ENCODE measurements at places on chromosomes 3 and 15. TPM values are rescaled to one million over a fixed set of nuclear protein-coding genes. Genes with fewer than 3 reads are reported as not detected.

Gene CACNA2D2
- 0.22 TPM for total RNA-seq

Gene TEX55
- total RNA-seq = not detected

DNA sequence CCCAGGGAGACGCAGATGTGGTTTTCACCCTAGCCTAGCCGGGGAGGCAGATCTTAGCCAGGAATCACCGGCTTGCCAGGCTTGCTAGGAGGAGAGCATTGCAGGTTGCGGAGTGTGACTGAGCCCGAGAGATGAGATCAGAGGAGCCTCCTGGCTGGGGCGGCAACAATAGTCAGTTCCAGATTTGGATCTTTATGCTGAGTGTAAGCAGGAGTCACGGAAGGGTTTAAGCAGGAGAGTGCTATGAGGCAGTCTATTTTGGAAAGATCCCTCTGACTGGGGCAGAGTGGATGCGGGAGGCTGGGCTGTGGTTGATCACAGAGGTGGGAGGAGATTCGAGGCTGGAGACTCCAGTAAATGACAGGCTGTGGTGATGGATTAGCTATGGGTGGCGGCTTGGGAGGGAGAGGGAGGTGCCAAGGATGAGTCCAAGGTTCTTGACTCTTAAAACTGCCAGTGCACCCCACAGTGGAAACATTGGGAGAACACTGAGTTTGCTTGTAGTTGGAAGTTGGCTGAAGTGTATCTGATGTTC is 10.4 kb upstream of the BAHD1 start:
- DNase-seq = peak; percentile 76

GRCh38 chr3:126994661-126995245 is 11.8 kb downstream of the PLXNA1 start:
- DNase-seq = no peak

Gene AP3B2
- 0.29 TPM for total RNA-seq

GRCh38 chr15:26772154-26773066 is at the start of gene GABRB3:
Gene GABRB3 (minus strand): TSS chr15:26773066.
- no peak for DNase-seq

DNA sequence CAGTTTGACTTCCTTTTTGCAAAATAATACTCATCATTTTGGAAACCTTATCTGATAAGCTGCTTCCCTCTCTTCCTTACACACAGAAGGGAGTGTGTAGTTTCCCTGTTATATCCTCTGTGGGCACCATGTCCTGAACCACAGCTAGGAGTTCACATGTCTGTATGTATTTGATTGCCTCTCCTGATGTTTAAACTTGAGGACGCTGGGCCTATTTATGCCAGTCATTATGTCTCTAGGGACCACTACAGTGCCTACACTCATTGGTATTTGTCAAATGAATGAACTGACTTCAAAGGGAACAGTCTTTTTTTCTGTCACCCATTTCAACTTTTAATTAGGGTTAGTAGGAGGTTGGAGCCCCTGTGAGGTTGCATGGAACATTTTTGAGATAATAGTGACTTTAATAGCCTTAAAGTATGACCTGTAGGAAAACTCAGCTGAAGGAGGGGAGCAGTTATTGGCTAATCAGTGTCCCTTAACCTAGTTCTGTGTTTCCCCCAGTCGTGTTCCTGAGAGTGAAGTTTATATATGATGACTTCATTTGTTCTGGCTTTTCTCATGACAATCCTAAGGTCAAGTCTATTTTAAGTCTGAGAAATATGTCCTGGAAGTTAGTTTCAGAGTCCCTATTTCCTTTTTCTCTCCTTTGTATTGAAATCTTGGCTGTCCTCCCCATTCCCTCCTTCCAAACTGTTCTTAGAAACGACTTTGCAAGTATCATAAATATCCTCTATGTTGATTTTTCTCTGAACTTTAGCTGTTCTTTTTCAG is 28.9 kb downstream of the PDE8A start:
- peak; percentile 48 for DNase-seq

- DNase-seq = no peak
These were observed 508.2 kb upstream of the SUCLG2 start for GRCh38 chr3:68162644-68163043.

GRCh38 chr15:78343276-78344060 is 3.3 kb downstream of the CRABP1 start:
- DNase-seq = no peak

GRCh38 chr3:142910280-142910679 is 21.4 kb upstream of the PCOLCE2 start:
- no peak for DNase-seq

Gene MAN2C1
- total RNA-seq = 32.6 TPM

- no peak for DNase-seq
These were observed 8.2 kb upstream of the ANKRD63 start for GRCh38 chr15:40290918-40291574.

GRCh38 chr15:39409876-39410530 is 170.9 kb upstream of the THBS1 start:
- DNase-seq = no peak

- DNase-seq = peak; percentile 6
These were observed 1.0 kb upstream of the ARIH1 start for GRCh38 chr15:72472992-72473610.

GRCh38 chr15:74405823-74406222 is 27.9 kb downstream of the SEMA7A start:
- no peak for DNase-seq

DNA sequence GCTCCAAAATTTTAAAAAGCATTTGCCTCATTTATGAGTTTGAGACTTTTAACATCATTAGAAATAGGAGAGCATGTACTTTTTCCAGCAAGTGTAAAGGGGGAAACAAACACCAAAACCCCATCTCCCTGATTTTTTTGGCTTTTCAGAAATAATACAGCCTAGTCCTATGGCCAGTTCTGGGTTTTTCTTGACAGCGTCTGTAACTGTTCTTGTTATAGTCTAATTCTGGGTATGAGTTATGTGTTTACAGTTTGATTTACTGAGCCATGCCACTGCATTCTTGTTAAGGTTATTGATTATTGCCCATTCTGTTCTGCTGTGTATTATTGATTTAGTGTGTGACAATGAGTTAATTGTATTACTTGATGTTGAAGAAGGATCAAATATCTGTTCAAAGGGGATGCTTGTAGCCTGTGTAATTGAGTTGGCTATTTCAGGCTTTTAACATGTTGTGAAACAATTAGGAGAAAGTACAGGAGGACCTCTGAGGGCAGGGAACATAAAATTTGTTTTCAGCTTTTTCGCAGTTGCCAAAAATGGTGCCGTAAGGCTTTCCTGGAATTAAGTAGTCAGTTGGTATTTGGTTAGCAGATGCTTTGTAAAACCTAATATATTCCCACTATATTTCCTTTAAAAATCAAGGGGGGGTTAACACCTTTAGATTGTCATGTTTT is 46.1 kb downstream of the MBNL1 start:
- no peak for DNase-seq

DNA sequence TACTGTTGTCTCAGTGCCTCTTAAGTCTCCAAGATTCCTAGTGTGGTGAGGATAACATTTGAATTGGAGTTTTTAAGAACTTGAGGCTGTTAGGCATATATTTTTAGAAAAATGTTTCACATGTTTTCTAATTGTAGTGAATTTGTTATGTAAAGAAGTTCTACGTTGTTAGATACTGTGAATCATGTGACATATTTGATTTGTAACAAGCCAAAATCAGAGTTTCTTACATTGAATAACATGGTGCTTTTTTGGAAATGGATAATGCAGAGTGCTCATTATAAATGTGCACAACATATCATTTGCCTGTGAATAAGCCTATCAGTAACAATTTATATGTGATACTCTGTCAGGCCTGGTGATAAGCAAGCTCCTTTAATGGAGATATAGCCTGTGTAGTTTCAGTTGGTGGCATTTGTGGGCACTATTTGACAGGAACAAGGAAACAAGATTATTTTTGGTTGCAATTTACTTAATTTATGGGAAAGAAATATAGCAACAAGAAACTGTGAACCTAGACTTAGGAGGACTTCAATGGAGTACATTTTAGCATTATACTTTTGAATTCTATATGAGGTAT is 328.8 kb downstream of the ARPP21 start:
- no peak for DNase-seq

DNA sequence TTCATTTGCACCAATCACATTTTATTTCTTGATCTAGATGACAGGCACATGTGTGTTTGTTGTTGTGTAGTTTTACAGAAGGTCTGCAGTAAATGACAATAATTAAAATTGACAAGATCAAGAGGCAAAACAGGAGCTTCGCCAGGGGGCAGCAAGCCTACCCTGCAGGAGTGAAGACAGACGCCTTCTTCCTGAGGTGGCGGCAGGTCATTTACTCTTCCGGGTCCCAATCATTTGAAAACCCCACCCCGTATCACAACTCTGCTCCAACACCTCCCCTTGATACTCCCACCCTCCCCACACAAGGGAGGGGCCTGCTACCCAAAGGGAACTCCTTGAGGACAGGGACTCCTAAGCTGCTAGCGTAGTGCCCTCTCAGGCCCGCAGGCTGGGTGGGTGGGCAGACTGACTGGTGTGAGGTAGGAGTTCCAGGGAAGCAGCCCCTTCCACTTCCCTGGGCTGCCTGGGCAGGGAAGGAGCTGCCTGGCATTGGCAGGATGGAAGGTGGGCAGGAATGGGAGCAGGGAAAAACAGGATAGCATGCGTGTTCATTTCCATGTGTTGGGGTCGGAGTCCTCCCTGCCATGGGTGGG is 13.1 kb downstream of the CHDH start:
- DNase-seq = no peak

DNA sequence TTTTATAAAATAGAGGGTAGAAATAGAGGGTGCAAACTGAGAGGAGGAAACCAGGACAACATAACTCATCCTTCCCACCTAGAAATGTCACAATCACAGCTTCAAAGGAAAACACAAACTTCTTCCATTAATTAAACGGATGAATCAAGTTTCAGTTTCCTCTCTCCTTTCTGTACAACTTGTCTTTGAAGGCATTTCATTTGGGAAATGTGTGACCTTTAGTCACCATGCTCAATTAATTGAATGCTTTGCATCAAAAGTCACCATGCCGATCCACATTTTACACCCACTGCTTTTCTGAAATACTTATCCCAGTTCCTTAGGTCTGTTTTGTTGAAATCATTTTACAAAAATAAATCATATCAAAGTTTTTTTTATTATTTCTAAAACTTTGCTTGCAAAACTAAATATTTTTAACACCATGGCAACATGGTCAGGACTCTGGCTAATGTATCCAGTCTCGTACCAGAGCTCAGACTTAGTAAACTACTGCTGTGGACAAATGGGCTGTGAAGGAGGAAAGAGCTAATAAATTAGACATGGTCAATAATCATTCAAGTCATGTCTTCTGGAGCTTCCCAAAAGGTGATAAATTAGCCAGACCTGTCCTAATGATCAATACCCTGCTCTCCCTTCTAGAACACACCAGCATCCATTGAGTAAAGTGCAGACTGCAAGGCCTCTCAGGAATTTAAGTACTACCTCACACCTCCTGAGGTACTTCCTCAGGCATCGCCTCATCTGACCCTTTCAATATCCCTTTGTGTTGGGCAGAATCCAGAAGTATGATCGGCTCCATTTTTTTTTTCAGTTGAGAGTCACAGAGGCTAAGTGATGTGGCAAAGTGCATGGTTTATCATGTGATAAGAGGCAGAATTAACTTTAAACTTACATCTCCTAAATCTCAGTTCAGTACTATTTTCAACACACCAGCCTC is 161.3 kb downstream of the GREM1 start:
- no peak for DNase-seq

GRCh38 chr3:115790759-115791158 is 167.4 kb downstream of the GAP43 start:
- peak; percentile 98 for DNase-seq

DNA sequence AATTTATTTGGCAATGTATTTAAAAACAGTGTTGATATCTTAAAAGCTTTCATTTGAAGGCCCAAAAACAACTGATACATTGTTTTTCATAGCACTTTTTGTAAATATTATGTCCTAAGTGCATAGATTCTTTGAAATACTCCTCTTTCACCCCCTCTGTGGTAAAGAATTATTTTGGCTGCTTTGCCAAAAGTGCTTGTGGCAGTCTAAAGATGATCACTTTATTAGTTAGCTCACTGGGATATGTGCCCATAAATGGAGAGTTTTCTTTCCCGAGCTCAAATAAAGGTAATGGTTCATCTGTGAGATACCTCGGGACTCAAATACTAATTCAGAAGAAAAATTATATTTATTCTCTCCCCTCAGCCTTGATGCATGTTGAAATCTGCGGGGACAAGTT is 16.7 kb downstream of the AKAP13 start:
- DNase-seq = no peak

Gene TEX264
- total RNA-seq = 75.5 TPM

GRCh38 chr15:65812916-65813315 is 20.8 kb upstream of the DENND4A start:
- DNase-seq = no peak

Measured in A172 (cell line).